ENCODE measurements at places on chromosomes 4 and X. TPM values are rescaled to one million over a fixed set of nuclear protein-coding genes. Genes with fewer than 3 reads are reported as not detected.
A peak's percentile ranks its signal among the peaks of the same experiment; 100 is the strongest.

L1CAM gene
- 0.88 TPM for total RNA-seq

ZNF157 gene
- total RNA-seq, result not detected

VCX3A gene
- total RNA-seq, result 0.28 TPM

DNA sequence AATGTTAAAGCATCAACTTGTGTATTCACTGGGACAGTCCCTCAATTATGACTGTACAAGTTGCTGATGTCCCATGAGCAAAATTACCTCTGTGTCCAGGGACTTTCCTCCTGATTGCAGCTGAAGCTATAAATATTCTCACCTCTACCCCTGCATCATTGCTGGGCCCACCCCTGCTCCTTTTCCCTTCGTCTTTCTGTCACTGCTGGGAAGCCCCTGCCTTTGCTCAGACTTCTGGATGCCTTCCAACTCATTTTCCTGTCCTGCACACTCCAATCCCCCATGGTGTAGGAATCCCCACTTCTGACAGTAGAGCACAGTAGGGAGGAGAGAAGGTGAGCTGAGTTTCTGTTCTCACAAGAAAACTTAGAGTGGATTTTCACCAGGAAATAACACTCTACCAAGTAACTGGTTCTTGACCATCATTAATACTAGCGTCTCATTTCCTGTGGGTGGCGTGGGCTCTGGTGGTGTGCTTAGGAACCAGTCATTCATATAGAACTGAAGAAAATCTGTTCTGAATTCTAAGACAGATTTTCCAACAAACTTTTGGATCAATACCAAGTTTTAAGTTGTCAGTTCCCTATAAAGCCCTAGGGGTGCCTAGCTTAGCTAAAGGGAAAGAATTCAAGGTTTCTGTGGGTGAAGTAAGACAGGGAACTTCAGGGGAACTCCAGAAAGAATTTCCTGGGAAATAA, 136.2 kb upstream of the MED14 start:
- DNase-seq, result no peak

DNA sequence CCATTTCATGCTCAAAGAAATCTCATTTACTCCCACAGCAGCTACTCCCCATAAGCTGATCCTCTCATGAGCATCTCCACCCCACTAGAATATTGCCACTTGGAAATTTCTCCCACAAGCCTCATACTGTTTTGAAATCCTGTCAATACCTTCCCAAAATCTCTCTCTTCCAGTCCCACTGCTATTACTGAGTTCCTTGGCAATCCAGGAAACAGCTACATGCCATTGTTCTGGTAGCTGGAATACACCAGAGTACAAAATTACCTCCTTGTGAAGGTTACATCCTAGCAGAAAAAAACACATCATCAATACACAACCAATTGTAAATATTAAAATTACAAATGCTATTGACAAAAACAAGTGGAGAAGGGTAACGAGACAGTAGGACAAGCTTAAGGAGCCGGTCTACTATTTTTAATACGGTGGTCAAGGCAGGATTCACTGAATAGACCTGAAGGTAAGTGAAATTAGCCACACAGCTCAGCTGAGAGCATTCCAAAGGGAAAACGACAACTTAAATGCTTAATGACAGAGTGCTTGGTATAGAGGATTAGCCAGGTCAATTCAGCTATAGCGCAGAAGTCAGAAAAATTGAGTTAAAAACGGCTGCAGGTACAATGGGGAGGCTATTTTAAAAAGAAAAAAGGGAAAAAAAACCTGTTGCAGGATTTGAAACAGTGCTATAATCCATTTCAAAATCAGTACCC, 6.4 kb downstream of the RPL9 start:
- no peak for DNase-seq

PDHA1 gene
- total RNA-seq, result 146 TPM

RTL9 gene
- 0.08 TPM for total RNA-seq

DNA sequence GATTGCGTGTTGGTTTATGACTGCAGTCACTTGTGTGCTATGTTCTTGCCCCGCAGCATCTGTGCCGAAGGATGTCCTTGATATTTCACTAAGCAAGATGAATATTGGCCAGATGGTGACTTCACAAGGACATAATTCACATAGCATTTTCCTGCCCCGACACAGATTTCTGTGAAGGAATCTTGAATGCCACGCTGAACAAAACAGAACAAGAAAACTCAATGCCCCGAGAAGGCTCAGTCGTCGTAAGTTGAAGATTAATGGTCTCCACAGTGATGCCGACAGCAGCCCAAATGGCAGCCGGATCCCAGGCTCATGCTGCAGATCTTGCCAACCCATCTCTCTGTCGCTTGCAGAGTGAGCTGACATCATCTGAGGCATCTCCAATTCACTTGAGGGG, 145.9 kb downstream of the CPEB2 start:
- no peak for DNase-seq

GRCh38 chr4:156692016-156692415, 279.6 kb downstream of the PDGFC start:
- no peak for DNase-seq

DNA sequence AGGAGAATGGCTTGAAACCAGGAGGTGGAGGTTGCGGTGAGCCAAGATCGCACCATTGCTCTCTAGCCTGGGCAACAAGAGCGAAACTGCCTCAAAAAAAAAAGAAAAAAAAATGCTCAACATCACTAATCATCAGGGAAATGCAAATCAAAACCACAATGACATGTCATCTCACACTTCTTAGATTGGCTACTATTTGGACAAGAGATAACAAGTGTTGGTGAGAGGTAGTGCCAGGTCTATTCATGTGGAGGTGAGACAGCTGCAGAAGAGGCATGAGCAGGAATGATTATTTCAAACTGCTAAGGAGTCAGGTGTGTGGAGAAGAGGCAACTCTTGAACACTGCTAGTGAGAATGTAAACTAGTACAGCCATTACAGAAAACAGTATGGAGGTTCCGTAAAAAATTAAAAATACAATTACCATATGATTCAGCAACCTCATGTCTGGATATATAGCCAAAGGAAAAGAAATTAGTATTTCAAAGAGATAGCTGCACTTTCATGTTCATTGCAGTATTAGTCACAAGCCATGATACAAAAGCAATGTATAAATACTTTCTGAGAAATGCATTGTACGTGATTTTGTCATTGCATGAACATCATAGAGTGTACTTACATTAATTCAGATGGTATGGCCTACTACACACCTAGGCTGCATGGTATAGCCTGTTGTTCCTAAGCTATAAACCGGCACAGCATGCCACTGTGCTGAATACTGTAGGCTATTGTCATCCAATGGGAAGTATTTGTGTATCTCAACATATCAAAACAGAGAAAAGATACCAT, 75.3 kb downstream of the TMEM144 start:
- DNase-seq, result no peak

DNA sequence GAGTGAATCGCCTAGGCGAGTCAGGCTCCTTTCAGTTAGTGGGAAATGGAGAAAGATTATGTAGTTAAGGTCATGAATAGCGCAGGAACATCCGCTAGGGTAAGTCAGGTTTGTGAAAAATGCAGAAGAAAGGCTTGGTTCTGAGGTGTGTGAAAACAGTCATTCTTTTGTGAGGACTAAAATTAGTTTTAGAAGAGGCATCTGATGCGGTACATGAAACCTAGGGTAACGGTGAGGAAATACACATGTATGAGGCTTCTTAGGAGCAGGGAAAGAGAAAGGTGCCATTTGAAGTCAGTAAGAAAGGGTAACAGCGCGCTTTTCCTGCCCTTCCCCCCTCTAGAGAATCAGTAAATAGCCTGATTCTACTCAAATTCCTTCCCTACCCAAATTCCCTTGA, 570 bp upstream of the RNF128 start:
- no peak for DNase-seq

DNA sequence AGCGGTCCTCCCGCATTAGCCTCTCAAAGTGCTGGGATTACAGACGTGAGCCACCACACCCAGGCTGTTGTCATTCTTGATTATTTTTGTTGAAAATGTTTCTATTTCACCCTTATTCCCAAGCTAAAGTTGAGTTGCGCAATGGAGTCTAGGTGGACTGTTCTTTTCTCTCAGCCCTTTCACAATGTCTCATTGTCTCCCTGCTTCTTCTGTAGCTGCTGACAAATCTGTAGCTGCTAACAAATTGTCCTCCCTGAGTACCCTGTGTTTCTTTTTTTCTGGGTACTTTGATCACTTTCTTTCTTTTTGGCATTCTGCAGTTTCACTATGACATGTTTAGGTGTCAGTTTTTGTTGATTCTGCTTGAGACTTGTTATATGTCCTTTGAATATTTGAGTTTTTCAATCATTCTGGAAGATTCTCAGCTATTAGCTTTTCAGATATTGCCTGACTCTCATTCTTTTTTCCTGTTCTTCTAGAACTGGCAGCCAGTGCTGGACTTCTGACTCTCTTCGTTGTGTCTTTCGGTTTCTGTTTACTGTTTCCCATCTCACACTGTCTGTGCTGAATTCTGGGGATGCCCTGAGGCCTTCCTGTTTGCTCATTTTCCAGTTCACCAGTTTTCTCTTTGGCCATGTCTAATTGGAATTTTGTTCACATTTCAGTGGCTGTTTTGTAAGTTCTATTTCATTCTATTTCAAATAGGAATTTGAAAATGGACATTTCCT, 6.6 kb downstream of the ABCD1 start:
- no peak for DNase-seq

WWC2 gene
- 43.2 TPM for total RNA-seq

NDNF gene
- total RNA-seq, result 1.1 TPM

GATB gene
- total RNA-seq, result 17.2 TPM

- DNase-seq, result no peak
Observed at GRCh38 chr4:94746746-94747145, 11.0 kb upstream of the BMPR1B start.

NHSL2 gene
- total RNA-seq, result 1.3 TPM

DNA sequence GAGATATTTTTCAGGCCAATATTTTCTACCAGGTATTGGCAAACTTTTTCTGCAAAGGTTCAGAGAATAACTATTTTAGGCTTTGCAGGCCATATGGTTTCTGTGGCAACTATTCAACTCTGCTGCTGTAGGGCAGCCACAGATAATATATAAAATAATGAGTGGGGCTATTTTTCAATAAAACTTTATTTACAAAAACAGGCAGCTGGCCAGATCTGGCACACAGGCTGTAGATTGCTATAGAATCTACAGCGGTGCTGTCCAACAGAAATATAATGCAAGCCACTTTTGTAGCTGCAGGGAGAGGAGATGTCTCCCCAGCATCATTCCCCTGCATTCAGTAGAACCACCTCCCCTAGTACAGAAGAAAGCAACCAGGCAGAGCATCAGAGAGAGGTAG, 97.6 kb upstream of the BCOR start:
- DNase-seq, result no peak

GRCh38 chr4:176191974-176192373, 3.4 kb downstream of the SPATA4 start:
- DNase-seq, result no peak

DNA sequence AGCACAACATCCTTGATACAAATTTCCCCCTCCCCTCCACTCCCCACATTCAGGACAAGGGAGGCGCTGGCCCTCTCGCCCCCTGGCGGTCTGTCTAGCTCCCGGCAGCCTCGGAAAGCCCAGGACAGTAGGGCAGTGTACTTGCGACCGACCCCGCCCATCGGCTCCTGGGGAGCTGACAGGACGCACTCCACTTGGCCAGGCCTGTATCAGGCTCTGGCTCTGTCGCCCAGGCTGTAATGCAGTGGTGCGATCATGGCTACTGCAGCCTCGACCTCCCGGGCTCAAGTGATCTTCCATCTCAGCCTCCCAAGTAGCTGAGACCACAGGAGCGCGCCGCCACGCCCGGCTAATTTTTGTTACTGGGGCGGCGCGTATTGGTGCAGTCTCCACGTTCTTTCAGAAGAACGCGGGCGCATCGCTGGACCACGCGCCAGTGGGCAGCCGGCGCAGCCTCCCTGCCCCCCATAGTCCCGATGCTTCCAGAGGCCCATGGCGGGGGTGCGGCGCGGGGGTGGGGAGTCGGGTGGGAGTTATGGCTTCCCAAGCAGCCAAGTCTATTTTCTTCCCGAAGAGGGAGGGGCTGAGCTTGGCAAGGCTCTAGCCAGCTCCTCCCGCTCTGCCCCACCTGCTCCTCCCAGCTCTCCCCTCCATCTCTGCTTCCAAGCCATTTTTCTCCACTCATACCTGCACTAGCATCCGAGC, 7.8 kb upstream of the AKAP14 start:
- DNase-seq, result peak; percentile 52

STATH gene
- not detected for total RNA-seq

SOWAHD gene
- 0.45 TPM for total RNA-seq

GABRQ gene
- not detected for total RNA-seq

- DNase-seq, result no peak
Observed at GRCh38 chrX:57366430-57366829, 79.9 kb downstream of the FAAH2 start.

PRPS1 gene
- total RNA-seq, result 29.6 TPM

ARHGAP24 gene
- total RNA-seq, result 6.8 TPM

ANK2 gene
- total RNA-seq, result 0.68 TPM

DNA sequence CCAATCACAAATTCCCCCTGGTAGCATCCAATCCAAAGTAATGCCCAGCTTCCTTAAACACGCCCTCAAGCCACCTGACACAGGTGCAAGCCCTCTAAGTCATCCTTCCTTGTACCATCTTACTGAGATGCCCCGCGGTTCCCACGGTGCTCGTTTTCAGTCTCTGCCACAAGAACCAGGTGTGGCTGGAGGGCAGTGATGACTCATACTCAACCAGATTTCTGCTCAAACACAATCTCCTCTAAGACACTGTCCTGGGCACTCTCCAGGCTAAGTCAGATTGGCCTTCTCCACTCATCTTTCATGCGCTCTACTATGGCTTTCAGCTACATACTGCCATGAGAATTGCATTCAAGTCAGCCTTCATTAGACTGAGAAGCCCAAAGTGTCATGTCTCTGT, 3.5 kb downstream of the SH3KBP1 start:
- no peak for DNase-seq

- no peak for DNase-seq
Observed at GRCh38 chr4:136687118-136687517, 845.2 kb downstream of the PCDH18 start.

GLUD2 gene
- total RNA-seq, result 3.7 TPM

- DNase-seq, result no peak
Observed at GRCh38 chr4:5952286-5952974, 59.5 kb upstream of the CRMP1 start.

TEX13B gene
- not detected for total RNA-seq

GRCh38 chr4:8112672-8113071, 45.9 kb downstream of the ABLIM2 start:
- DNase-seq, result no peak

- DNase-seq, result no peak
Observed at GRCh38 chrX:103276581-103277002, at the start of gene TCEAL5. Gene TCEAL5, minus strand, starts transcription at chrX:103276750. Its CDS starts 2,187 bp downstream, at chrX:103274563.

PF4V1 gene
- not detected for total RNA-seq

DNA sequence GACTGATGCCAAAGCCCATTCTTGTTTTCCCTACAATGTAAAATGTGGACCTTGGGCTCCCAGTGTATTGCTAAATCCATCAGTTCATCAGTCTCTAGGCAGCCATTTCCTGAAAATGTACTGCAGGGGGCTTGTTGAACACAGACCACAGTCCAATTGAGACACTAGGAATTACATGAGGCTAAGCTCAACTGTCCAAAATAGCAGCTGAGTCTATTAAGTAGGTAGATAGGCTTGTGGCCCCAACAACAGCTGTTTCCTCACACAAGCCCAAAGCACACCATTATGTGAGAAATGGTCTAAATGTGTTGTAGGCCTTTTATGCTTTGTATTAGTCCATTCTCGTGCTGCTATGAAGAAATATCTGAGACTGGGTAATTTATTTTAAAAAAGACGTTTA, 60.0 kb upstream of the PAK3 start:
- no peak for DNase-seq

CT83 gene
- total RNA-seq, result not detected

All from left lobe of liver (tissue), 2 donors.